NCI-H1694 treated with DMSO at 0.1 percent for 48 hours (cell line): ENCODE measurements at places on chromosomes 2 and 18.
A peak's percentile ranks its signal among the peaks of the same experiment; 100 is the strongest.

DNA sequence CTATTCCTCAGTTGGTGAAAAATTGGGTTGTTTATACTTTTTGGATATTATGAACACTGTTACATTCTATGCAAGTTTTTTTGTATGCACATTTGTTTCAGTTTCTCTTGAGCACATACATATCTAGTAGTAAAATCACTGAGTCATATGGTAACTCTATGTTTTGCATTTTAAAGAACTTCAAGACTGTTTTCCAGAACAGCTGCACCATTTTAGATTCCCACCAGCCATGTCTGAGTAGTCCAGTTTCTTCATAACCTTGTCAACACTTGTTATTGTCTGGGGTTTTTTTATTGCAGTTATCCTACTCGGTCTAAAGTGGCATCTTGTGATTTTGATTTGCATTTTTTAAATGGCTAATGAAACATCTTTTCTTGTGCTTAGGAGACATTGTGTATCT lies 100.3 kb upstream of the OTOS start:
- no peak for DNase-seq

GRCh38 chr18:63318889-63319382 lies 633 bp downstream of the BCL2 start:
- DNase-seq, result no peak

GRCh38 chr2:111128096-111128495 lies 7.4 kb downstream of the BCL2L11 start:
- DNase-seq, result no peak

GRCh38 chr2:55163941-55164390 lies 68.1 kb downstream of the CLHC1 start:
- no peak for DNase-seq

GRCh38 chr18:13584825-13585224 lies 141.5 kb downstream of the FAM210A start:
- no peak for DNase-seq

- DNase-seq, result no peak
Measured at GRCh38 chr18:57976230-57976773, 67.7 kb upstream of the NEDD4L start.

DNA sequence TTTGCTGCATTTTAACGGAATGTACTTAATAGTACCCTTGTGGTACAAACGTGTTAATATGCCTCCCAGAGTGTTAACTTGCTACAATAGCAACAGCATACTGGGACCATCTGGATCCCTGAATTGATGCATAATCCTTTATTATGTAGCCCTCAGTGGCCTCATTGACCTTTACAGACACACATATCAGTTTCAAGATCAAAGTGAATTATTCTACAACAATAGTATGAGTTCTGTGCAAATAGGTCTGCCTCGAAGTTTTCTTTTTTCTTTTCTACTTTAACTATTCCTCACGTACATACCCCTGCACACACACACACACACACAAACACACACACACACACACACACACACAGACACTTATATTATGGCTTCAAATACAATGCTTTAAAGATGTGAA lies 1622.1 kb downstream of the LRP1B start:
- DNase-seq, result no peak

- no peak for DNase-seq
Measured at GRCh38 chr2:45696708-45697107, 45.2 kb downstream of the PRKCE start.

- peak; percentile 98 for DNase-seq
Measured at GRCh38 chr2:157244691-157245090, 12.8 kb upstream of the GALNT5 start.

- DNase-seq, result no peak
Measured at GRCh38 chr18:9405130-9405529, 70.2 kb upstream of the RALBP1 start.

- peak; percentile 72 for DNase-seq
Measured at GRCh38 chr18:8264861-8265411, 344.3 kb upstream of the RAB12 start.

DNA sequence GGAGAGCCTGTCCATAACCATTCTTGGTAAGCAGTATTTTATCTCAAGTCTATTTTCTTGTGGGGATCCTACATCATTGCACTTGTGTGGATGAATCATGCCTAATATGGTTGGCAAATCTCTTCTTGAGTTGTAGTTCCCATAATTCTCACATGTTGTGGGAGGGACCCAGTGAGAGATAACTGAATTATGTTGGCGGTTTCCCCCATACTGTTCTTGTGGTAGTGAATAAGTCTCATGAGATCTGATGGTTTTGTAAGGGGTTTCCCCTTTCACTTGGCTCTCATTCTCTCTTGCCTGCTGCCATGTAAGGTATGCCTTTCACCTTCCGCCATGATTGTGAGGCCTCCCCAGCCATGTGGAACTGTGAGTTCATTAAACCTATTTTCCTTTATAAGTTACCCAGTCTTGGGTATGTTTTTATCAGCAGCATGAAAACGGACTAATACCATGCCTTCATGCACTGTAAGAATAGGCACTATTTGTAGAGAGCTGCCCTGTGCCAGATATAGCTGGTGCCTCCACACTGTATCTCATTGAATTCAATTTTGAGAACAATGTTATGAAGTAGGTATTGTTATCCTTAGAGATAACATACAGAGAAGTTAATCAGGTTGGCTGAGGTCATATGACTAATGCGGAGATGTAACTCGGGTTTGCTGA lies 148.3 kb downstream of the PLCL1 start:
- DNase-seq, result no peak

- DNase-seq, result no peak
Measured at GRCh38 chr2:106956879-106957278, 70.9 kb upstream of the ST6GAL2 start.

- DNase-seq, result no peak
Measured at GRCh38 chr18:61706276-61706915, 186.4 kb downstream of the RNF152 start.

DNA sequence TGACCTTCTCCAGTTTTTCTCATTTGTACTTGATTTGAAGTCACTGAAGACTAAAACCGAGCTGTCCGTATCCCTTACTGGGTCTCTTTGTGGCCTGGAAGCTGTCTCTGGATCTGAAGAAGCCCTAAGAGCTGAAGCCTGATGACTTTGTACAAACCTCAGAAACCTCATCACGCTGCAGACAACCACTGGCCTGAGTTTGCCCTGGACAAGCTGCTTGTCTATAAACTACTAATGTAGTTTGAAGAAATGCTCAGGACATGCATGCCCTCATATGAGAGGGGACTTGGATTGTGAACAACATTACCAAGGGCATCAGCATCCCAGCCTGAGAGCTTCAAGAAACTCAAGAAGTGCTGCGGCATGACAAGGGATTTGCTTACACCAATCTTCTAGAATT lies 79.3 kb upstream of the CBLN2 start:
- no peak for DNase-seq

DNA sequence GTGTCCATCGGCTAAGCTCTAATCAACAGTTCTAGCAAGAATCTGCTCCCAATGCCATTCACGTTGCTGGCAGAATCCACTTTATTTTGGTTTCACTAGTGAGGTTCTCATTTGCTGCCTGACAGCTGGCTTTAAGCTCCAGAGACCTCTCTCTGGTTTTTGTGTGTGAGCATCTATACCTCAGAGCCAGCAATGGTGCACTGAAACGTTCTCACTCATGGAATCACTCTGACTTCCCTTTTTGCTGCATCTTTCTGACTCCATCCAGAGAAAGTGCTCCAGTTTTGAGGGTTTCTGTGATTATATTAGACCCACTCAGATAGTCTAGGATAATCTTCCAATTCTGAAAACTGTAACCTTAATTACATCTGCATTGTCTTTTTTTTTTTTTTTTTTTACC lies 596.6 kb downstream of the RNF144A start:
- no peak for DNase-seq

- DNase-seq, result no peak
Measured at GRCh38 chr2:121409388-121409787, 121.3 kb upstream of the RNU4ATAC start.

- no peak for DNase-seq
Measured at GRCh38 chr2:112813280-112813966, 23.2 kb downstream of the IL1B start.

- no peak for DNase-seq
Measured at GRCh38 chr2:85413592-85414420, 3.6 kb upstream of the CAPG start.

DNA sequence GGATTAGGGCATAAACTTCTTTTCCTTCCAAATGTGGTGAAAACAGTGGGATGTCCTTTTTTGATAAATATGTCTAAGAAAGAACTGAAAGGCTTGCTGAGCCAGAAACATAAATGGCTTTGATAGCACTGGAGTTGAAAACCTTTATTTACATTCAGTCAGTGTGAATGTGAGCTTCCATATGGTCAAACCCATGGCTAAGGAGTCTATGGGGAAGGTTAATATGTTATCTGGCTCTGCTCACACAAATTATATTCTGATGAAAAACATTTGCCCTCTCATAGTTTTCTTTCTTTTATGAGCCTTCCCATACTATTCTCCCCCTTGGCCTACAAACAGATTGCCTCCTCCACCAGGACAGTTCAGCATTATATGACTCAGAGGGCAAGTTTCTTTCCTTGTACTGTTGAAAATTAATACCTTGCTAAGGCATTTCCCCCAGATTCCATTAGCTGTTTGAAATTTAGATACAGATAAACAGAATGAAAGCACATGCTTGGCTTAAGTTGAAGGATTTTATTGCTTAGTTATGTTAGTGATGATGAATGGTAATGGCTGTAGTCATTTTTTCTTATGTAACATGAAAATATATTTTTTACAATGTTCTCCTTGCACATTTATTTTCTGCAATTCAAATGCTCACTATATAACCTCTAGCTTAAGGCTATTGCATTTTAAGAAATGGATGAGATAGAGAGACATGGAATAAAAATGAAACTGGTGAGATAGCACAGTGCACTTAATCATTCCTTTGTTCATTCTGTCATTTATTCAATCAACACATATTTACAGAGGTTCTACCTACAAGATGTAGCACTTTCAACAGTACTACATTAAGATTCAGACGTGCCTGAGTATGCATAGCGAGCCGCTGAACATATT lies 544.1 kb downstream of the LRRTM4 start:
- no peak for DNase-seq

DNA sequence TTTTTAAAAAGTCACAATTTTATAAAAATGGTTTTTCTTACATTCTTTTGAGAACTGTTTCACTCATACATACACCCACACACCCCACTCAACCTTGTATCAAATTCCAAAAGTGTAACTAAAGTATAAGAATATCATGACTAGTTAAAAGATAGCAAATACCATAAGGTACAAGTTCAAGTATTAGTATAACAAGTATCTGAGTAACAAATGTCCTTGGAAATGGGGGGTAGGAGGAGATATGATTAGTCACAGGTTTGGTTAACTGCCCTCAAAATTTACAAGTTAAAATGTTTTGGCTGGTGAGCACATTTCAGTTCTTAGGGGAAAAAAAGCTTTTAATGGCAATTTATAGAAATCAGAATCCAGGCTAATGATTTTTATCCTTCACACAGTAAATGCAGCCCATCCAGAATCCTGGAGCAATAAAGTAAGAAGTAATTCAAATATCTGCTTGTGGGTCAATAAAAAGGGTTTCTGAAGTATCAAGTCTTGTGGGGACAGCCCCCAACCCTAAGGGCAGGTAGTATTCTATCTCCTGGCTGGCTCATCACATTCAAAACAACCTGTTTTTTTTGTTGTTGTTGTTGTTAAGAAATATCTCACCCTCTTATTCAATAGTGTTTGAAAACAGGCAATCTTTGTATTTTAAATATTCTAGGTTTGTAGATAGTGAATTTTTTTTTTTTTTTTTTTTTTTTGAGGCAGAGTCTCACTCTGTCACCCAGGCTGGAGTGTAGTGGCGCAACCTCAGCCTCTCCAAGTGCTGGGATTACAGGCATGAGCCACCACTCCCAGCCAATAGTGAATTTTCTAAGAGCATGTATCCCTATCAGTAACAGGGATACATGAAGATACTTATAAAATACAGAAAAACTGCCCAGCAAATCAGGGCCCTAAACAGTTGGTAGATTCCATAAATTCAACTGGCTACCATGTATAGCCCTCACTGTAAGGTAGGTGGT lies 14.5 kb downstream of the IAH1 start:
- no peak for DNase-seq

DNA sequence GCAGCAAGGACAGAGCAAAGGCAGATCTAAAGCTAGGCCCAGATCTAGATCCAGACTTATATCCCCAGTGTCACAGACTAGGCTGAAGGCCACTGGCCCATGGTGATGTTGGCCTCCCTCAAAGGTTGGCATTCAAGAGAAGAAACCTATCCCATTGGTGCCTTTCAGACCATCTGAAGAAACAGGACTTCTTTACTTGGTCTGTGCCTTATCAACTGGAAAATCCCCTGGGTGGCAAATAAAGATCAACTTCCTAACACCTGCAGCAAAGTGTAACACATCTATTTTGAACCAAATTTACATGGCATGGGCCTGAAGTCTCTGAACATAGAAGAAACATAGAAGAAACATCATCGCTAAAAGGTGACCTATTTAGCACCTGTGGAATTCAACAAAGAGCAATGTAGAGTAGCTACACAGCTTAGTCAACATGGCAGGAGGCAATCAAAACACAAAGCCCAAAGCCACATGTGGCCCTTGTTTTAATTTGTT lies 35.8 kb downstream of the METTL4 start:
- DNase-seq, result no peak

- DNase-seq, result no peak
Measured at GRCh38 chr2:200620606-200621390, 35.0 kb downstream of the AOX1 start.

GRCh38 chr2:111946294-111947114 lies 48.1 kb downstream of the MERTK start:
- no peak for DNase-seq

DNA sequence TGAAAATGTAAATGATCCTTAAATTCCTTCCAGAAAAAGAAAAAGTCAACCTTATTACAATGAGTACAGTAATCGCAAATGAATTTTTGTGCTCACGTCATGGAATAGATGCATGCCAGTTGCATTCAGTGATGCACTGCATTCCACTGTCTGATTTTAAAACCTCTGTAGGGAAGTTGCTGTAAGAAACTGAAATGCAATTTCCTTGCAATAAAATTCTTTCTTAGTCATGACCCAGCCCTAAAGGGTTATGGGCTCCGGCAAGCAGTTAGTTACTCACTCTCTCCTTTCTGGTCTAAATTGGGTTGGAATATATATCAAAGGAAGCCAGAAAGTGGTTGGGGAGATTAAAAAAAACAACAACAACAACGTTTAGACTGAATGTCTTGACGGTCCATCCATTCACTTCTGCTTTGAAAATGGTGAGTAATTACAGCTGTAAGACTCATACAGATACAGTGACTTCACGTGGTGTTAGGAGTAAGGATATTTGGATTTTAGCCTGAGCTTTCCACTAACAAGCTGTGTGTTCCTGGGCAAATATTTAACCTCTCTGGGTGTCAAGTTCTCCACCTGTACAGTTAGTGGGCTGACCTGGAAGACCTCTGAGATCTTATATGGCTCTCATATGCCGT lies 8.6 kb upstream of the RND3 start:
- DNase-seq, result no peak

DNA sequence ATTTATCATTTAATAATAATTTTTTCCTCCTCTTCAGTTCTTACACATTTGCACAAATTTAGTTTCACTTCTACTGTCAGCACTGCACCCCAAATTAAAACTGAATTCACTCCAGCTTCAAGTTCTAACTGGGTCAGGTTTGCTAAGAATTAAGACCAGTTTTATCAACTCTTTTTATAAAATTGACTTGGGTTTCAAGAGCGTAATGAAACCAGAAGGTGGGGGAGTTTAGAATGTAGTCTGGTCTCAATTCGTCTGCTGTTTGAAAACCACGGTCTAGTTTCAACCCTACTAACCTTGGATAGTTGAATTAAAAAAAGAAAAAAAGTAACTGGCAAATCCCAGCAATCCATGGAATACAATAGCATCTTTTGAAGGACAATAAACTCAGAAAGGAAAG lies 14.3 kb upstream of the CTLA4 start:
- DNase-seq, result no peak
